ENCODE measurements at places on chromosomes 11 and 22.

GRCh38 chr22:45208993-45209838 lies 31.5 kb downstream of the KIAA0930 start:
- DNase-seq: peak; percentile 24

DNA sequence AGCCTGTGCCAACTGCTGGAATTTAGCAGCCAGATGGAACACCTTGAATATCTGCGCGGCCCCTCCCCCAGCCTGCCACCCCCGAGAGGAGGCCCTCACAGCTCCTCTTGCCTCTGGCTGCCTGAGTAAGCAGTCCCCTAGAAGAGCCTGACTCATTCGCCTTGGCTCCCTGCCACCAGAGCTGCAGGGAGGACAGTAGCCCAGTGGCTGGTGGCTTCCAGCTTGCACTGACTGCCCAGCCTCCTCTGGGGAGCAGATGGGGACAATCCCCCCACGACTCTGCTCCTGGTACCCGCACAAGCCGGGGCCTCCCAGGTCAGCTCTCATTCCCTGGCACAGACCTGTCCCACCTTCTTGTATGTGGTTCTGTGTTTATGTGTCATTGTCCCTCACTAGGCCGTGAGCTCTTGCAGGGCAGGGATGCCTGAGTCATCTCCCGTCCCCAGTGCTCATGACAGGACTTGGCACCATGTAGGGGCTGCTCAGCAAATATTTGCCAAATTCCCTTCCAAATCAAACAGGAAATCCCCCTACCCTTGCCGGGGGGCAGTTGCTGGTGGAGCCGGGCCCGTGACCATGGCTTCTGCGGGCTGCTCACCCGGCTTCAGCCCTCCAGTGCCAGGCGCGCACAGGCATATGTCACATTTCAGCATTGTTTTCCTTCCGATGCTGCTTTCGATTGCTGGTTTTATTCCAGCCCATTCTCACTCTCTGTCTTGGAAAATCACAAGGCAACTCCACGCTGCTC lies 43.6 kb downstream of the CACNG2 start:
- no peak for DNase-seq

DNA sequence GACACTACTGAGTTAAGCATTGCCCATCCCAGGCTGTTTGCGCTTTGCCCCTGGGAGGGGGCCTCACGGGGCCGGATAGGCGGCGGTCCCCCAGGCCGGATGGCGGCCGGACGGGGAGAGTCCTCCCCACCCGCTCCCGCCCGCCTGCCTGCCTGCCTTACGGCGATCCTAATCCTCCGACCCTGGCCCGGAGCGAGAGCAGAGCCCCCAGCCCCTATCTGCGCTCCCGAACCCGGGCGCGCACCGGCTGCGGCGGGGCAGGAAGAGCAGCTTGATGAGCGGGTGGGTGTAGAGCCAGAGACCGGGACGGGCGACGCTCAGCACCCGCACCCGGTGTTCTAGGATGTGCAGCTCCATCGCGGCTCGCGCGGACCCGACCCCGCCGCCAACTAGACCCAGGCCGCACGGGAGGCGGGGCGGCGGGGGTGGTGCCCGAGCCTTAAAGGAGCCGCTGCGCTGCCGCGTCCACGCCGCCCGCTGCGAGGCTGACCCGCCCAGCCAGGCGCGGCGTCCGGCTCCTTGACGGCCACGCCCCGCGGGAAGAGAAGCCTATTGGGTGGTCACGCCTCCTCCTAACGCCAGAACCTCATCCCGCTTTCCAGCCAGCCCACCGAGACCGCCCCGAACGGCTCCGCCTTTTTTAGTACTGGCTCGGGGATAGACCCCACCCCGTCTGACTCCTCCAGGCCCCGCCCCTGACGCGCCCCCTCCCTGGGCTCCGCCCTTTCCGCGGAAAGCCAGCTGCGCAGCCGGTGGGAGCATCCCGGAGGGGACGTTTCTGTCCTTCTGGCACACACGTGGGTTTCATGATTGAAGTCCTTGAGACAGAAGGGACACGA lies at the start of gene CASTOR1:
Gene CASTOR1 (minus strand): TSS at position 365 of the 839 bp plus-strand sequence. CDS start 8 bp downstream, at position 357.
- peak; percentile 98 for DNase-seq

DNA sequence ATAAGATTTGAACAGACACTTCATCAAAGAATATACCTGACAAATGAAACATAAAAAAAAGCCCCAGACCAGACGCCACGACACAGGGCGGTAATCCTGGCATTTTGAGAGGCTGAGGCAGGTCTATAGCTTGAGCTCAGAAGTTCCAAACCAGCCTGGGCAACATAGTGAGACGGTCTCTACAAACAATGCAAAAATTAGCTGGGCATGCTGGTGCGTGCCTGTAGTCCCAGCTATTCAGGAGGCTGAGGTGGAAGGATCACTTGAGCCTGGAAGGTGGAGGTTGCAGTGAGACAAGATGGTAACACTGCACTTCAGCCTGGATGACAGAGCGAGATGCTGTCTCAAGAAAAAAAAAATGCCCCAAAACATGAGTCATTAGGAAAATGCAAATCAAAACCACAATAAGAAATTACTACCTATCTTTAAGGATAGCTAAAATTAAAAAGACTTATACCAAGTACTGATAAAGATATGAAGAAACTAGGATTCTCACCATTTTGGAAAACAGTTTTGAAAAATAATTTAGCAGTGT lies 91.7 kb upstream of the GRAMD1B start:
- no peak for DNase-seq

- DNase-seq: no peak
Measured at GRCh38 chr11:7512525-7513233, 1.1 kb upstream of the PPFIBP2 start.

GRCh38 chr11:118679483-118679882 lies at the start of gene TREH:
Gene TREH, minus strand, starts transcription at chr11:118679650. Its CDS starts 23 bp downstream, at chr11:118679627.
- no peak for DNase-seq

- DNase-seq: no peak
Measured at GRCh38 chr11:2271077-2271326, 614 bp upstream of the ASCL2 start.

DNA sequence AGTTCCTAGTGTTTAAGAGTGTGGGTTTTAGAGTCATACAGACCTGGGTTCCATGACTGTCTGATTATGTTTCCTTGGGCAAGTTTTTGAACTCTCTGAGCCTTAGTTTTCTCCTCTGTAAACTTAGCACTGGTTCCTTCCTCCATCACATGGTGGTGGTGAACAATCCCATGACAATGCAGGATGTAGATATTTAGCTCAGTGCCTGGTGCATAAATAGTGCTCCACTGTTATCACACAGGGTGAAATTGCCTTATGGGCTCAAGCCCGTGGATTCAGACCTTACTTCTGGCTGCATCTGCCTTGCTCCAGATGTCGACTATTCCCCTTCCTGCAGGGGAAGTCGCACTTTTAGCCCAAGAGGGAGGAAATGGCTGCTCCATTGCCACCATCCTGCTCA lies 62.7 kb downstream of the LDLRAD3 start:
- no peak for DNase-seq

DNA sequence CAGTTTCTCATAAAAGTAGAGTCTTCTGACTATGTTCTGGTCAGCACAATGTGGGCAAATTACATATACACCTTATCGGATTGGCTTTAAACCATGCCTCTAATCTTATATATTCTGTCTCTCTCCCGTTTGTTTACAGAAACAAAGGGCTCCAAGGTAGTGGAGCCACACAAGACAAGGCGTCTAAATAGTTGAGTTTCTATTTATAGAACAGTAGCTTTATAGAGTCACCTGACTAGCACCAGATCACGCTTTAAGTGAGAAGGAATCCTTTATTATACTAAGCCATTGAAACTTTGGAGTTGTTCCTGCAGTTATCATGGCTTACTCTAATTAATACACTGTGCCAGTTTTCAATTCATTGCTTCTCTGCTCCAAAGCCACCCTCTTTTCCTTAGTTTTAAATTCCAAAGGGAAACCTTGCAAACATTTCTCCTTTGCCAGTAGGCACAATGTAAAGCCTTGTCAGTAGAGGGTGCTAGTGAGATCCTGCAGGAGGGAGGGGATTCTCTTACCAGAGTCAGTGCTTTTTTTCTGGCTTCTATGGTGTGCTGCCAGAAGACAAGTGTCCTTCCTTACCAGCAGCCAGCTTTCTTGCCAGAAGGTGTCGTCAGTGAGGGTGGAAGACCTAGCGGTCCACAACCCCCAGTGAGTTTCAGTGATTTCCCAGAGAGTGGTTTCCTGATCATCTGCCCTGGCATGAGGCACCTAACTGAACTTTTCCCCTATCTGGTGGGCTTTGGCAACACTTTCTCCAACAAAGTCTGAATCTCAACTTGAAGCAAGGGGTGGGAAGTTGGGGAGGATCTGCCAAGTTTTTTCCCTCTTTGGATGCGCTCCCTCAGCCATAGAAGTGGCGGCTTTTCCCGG lies 71.7 kb downstream of the RAB38 start:
- DNase-seq: peak; percentile 89

- no peak for DNase-seq
Measured at GRCh38 chr22:33842006-33842354, 78.3 kb downstream of the LARGE1 start.

GRCh38 chr11:125080531-125080911 lies 17.4 kb downstream of the SLC37A2 start:
- DNase-seq: no peak

Data from Caco-2 (cell line).